ENCODE measurements at places on chromosomes 11 and 22.

DNA sequence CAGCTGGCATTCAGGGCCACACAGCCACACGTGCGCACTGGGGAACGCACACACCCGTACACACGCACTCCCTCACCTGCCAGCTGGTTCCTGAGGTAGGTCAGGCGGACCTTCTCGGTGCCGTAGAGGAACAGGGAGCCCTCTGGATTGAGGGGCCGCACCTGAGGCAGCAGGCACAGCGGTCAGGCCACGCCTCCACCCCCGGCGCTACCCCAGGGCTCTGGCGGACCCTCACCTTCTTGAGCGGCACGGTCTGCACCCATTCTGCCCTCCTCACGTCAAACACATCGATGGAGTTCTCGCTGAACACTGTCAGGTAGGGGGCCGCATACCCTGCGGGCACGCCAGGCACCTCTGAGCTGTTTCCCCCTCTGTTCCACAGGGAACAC is 17.0 kb downstream of the CDC42BPG start:
- no peak for DNase-seq

DNA sequence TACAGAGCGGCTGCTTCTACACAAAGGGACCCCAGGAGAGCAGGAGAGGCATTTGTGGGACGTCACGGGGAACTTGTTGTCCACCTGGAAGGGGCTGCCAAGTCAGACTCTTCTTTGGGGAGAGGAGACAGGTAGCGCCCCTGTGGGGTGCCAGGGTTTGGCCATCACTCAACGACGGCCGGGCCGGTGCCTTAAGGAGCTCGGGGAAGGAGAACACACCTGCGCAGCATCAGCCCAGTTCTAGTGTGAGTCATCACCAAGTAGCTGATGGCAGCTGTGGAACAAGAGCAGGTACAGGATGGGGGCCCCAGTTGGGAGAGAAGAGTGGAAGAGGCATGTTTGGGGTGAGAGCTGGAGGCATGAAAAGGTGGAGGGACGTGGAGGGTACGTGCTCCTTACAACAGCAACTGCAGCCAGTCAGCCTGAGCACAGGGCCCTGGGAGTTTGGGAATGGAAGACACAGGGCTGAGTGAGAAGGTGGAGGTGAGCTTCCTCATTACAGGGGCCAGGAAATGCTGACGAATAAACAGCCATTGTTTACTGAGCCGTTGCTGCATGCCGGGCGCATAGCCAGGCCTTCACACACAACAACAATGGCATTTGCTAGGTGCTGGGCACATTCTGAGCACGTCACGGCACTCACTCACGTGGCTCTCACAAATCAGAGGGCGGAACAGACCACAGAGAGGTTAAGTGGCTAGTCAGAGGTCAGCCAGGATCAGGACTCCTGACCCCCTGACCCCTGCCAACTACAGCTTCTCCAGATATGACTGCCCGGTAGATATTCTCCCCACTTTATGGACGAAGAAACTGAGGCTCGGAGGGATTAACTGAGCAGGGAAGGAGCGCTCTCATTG is 29.1 kb upstream of the TP53I11 start:
- DNase-seq = peak; percentile 40

DNA sequence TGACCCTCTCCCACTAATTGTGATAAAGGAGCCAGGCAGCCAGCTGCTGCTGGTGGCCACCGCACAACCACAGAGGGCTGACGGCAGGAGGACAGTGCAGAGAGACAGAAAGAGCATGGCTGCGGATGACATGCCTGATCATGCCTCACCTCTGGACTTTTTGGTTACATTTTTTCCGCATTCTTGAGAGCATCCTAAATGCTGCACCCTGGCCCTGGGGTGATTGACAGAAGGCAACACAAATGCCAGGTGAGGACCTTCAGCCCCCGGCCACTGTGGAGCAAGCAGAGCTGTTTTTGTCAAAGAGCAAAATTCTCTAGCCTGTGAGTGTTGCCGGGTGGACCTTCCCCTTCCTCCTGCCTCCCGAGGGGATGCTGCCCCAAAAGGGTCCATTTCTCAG is 78.5 kb downstream of the RPS6KA4 start:
- DNase-seq = no peak

DNA sequence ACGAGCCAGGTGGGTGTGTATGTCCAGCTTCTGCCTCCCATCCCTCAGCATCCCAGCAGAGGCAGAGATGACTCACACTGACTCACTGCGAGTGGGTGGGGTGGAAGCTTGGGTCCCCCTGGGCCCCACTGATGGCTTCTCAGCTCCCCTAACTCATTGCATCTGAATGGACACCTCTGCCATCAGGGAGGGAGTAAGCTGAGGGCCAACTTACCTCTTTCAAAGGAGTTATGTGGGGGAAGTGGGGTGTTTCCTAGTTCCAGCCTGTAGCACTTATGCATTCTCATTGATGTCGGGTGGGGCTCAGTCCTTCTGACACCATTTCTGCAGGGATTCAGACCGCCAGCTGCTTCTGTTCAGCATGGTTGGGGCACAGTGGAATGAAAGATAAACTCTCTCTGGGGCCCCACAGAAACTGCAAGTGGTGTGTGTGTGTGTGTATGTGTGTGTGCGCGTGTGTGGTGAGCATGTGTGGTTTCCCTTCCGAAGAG is 1425.8 kb downstream of the TBC1D22A start:
- no peak for DNase-seq

- DNase-seq = no peak
Measured at GRCh38 chr11:75766443-75767227, 1.9 kb upstream of the DGAT2 start.

- DNase-seq = no peak
Measured at GRCh38 chr11:11391169-11391568, 38.1 kb upstream of the CSNK2A3 start.

DNA sequence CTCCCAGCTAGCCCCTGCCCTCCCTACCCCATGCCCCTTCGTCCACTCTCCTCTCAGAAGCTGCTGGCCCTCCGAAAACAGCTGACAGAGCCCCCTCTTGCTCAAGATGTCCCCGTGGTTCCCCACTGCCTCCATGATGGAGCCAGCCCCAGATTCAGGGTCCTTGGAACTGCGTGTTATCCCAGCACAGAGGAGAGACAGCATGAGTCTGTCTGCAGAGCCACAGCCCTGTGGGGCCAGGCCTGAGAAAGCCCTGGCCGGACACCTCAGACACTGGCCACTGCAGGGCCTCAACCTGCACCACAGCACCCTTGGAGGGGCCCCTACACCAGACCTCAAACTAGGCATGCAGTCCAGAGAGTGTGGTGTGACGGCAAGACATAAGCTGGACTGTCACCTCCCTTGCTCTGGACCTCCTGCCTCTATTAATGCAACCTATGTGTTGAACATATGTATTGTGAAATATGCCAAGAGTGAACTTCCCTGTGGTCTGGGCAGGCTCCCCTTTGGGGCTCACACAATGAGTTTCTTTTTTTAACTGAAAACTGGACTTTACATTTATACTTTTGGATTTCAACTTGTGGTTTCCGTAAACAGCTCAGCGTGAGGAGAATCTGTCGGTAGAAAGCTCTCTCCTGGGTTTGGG is 9.6 kb downstream of the PNPLA5 start:
- no peak for DNase-seq

- no peak for DNase-seq
Measured at GRCh38 chr11:35061516-35062440, 77.2 kb upstream of the CD44 start.

DNA sequence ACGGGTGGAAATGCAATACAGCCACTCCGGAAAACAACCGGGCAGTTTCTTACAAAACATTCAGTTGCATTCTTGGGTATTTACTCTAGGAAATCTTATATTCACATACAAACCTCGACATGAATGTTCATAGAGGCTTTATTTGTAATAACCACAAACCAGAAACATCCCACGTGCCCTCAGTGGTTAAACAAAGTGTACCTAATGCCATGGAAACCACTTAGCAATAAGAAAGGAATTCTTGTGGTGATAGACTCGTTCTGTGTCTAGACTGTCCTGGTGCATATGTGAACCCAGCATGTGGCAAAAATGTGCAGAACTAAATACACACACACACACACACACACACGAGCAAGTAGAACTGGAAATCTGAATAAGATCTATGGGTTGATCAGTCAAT is 1073.3 kb downstream of the TBC1D22A start:
- no peak for DNase-seq

DNA sequence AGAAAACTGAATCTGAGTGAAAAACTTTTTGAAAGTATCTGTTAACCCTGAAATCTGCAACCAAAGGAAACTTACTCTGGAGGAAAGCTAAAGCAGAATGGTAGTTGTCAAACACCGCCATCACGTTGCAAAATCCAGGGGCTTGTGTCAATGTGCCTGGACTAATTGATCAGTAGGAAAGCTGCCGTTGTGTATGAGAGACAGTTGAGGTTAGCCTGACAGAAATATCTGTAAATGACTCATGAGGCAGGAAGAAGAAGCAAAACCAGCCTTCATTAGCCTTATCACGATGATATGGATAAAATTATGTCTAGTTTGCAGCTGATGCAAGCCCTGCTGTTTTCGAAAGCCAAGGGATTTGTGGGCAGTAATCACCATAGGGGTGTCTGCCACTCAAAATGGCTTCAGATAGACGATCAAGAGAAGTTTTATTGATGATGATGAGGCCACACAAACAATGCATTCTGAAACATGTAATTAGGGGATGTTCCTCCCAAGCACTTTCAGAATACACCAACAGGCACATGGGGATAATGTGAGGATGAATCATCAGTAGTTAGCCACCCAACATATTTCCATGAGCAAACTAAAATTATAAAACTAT is 8.9 kb downstream of the SCGB1A1 start:
- DNase-seq = no peak

- DNase-seq = no peak
Measured at GRCh38 chr11:93481279-93481678, 61.9 kb downstream of the SMCO4 start.

- DNase-seq = no peak
Measured at GRCh38 chr11:1121331-1121812, 36.4 kb upstream of the MUC5AC start.

DNA sequence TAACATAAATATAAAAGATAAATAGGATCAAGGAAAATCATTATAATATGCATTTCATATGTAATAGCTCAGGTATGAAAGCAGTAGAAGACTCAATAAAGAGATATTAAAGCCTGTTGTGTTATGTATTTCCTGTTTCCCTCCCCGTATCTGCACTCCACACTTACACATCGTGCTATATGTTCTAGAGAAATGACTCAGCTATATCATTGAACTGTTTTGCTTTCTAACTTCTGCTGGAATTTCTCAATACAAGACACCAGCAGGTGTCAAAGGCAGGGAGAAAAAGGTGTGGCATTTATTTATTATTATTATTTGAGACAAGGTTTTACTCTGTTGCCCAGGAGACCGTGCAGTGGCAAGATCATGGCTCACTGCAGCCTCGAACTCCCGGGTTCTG is 842.8 kb upstream of the CNTN5 start:
- DNase-seq = no peak

GRCh38 chr22:41777749-41778425 is 22.6 kb upstream of the CCDC134 start:
- DNase-seq = no peak

- no peak for DNase-seq
Measured at GRCh38 chr22:42039271-42039670, 31.3 kb downstream of the NAGA start.

GRCh38 chr11:36774603-36775002 is 176.6 kb upstream of the RAG2 start:
- no peak for DNase-seq

DNA sequence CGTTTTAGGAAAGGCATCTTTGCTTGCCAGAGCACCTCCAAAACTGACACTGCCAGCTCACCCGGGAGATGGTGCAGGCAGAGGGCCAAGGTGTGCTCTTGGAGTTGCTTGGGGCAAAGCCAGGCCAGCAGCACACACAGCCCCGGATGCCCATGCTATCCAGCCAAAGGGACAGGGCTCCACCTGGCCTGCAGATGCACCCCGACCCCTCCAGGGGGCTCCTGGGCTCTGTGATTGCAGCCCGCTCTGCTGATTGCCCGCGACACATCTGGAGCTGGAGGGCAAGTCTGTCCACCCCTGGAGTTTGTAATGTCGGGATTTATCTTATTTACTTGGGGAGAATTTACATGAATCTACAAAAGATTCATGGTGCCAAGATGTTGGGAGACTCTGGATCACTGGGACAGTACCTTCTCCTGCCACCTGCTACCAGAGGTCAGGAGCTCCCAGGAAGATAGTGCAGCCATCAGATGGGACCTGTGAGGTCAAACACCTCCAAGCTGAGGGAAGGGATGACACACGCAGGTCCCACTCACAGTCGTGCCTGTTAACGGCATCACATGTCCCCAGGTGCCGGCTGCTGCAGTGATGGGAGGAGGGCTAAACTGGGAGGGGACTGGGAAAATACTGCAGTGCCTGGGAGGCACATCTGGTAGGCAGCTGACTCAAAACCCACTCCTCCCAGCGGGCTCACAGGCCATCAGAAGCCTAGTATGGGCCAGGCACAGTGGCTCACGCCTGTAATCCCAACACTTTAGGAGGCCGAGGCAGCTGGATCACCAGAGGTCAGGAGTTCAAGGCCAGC is 17.2 kb downstream of the CBX7 start:
- no peak for DNase-seq

- no peak for DNase-seq
Measured at GRCh38 chr22:19097518-19097917, 24.7 kb downstream of the DGCR2 start.

GRCh38 chr22:36732609-36733008 is 29.1 kb upstream of the CACNG2 start:
- DNase-seq = no peak

- no peak for DNase-seq
Measured at GRCh38 chr11:67615728-67616430, 9.1 kb downstream of the NDUFV1 start.

- no peak for DNase-seq
Measured at GRCh38 chr11:19987331-19987801, 172.9 kb downstream of the DBX1 start.

GRCh38 chr11:33920838-33921613 is 29.1 kb upstream of the LMO2 start:
- no peak for DNase-seq

- no peak for DNase-seq
Measured at GRCh38 chr11:131910523-131911387, 540.3 kb downstream of the NTM start.

DNA sequence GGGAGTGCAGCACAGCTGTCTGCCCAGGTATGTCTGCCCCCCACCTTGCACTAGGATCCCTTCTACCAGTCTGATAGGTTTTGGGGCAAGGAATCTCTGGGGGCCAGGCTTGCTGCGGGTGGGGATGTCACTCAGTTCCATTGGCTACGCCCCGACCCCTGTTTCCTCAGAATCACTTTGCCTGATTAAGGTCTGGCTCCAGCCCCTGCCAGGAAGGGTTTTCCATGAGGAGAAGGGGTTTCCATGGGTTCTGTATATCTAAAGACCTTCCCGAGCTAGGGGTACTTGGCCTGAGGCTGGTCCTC is 14.0 kb downstream of the OTOG start:
- DNase-seq = no peak

- no peak for DNase-seq
Measured at GRCh38 chr11:118437208-118438125, 1.2 kb downstream of the KMT2A start.

- peak; percentile 94 for DNase-seq
Measured at GRCh38 chr22:43477966-43478365, 66.2 kb downstream of the MPPED1 start.
